ENCODE measurements at places on chromosomes 2 and 18.

- DNase-seq, result peak; percentile 71
Observed at GRCh38 chr2:1727101-1727771, 17.1 kb downstream of the PXDN start.

DNA sequence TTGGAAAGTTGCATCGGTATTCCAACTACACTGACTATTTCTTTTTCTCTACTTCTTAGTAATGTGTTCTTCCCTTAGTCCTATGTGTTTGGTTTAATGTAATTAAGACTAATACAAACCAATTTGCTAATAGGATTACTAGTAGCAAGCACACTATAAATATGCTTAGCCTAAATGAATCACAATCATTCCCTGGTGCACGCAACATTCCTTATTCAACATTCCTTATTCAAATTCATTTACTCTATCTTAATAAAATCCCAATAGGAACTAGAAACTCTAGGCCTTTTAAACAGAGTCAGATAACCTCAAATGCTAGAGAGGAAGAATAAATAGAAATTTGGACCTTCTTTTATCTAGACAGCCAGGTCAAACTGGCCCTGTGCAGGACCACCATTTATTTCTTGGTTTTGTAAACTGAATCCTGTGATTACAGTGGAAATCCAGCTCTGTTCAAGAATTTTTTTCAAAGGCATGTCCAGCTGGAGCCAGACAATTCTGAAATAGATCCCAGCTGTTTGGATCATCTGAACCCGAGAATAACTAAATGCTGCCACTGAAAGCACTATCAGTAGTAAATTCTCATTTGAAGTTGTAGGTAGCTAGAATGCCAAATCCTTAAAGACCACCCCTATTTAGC is 103.1 kb downstream of the PPP1R1C start:
- DNase-seq, result no peak

DNA sequence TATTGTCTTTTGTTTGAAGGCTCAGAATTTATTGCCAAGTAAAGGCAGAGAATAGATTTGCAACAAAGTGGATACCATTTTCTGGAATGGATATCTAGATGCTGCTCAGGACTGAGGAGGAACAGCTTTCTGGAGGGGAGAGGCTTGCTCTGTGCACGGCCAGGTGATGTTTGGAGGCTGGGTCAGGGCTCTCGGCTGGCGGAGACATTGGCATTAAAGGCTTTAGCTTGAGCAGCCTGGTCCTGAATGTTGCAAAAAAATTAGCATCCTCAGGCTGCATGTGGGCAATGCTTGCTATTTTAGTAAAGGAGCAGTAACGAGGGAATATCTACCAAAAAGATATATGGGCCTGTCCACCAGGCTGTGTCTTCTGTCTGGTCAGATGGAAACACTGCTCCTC is 20.4 kb downstream of the RNF144A start:
- no peak for DNase-seq

DNA sequence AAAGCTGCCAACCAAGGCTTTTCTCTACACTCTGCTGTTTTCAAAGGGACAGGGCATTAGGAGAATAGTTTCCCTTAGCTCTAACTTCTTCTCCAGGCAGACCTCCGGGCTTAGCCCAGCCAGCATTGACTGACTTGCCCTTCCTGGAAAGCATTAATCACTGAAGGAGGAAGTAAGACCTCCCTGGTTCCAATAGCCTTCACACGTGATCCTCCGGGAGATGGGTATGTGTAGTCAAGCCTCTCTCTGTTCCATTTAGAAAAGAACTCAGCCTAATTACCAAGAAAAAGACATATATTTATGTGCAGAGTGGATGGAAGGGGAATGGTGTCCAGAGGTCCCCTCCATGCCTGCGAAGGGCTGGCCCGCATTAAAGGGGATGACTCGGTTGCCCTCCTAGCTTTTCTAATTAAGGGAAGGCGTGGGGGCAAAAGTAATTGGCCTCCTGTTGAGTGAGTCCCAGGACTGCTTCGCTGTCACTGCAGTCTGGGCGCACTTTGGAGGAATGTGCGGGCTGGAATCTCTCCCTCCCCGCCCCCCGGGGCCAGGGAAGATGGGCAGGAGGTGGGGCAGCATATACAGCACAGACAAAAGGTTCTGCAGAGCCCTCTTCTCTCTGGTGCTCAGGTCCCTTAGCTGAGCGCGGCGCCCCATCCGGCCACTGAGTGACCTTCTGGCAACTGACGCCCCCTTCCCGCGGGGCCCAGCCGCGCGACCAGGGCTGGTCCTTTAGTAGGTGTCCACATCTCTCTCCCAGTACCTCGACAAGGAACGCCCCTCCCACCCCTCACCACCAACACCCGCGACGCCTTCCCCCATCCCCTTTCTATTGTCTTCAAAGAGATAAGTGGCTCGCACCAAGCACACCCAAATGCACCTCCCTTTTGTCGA is 686.0 kb downstream of the NRXN1 start:
- DNase-seq, result peak; percentile 16

DNA sequence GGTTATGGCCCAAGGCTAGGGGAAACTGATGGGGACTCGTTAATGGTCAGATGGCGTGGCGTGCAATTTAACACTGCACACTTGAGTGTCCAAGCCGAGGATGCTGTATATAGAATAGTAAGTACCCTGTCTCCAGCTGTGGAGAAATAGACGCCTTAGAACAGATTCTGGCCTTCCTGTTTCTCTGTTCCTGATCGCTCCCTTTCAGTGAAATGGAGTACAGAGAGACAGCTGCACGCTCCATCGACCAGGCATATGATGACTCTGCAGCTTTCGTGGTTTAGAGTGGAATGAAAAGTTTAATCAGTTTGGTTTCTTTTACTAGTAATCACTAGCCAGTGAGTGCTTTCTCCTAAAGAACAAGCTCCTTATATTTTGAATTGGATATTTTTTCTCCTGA is 213.4 kb downstream of the NEDD4L start:
- peak; percentile 41 for DNase-seq
